Activated T-helper 1 cell treated with anti-CD3 and anti-CD28 coated beads, Interleukin-2, amount 50 U/mL, for 16 hours (primary cell): ENCODE measurements at places on chromosomes 5 and 9.

GRCh38 chr5:50440651-50441492 lies at the start of gene EMB:
Gene EMB, minus strand, starts transcription at chr5:50441288. Its CDS starts 137 bp downstream, at chr5:50441151.
- DNase-seq, result peak; percentile 58

DNA sequence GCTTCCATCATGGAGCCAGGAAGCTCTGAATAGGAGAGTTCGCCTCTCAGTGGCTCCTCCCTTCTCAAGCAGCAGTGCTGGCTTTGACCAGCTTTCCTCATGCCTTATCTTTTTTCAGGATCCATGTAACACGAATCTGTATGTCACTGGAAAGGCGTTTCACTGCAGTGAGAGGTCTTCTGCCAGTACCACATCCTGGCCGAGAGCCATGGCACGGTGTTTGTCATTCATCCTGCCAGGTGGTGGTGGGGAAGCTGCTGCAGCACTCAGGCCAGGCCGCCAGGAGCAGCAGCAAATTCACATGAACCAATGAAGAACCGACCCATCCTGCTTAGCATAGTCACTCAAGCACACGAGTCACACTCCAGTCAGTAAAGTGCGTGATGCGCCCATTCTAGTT lies 179.0 kb downstream of the FANCC start:
- DNase-seq, result no peak

DNA sequence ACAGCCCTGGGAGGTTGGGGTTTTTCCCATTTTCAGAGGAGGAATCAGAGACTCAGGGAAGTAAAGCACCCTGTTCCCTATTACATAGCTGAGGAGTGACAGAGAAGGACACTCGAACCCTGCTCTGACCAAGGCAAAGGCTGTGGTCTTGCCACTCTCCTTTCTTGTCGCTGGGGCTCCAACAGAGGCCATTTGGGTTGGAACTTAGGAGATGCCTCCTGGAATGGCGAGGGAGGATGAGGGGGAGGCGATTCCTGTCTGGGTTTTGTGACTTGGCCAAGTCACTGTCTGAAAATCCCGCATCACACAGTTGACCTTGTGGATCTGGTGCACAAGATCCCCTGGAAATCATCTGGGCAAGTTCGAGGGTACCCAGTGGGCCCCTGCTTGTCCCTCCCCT lies 64.0 kb upstream of the HAND1 start:
- DNase-seq, result no peak

GRCh38 chr9:109101810-109102209 lies 17.9 kb downstream of the TMEM245 start:
- DNase-seq, result no peak

GRCh38 chr5:50325237-50325832 lies 115.8 kb downstream of the EMB start:
- DNase-seq, result no peak

DNA sequence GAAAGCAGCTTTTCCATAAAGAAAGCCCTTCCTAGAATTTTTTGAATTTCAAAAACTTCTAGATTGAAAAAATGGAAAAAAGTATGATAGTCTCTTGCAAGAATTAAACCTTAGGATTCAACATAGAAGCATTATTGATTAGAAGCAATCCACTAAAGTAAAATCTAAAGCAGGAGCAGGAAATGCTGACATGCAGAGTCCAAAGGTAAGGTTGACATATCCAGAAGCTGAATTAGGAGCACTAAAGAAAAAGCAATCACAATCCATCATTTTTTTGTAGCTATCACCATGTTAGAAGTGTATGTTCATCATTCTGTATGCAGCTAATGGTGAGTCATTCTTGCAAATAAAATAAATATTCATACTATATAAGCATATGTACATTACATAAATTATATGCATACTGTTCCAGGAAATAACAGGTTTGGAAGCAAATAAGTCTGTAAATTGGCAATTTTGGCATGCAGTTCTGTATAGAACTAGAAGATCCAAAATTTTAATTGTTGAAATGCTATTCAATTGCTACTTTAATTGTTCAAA lies 39.4 kb upstream of the RNF180 start:
- DNase-seq, result no peak

DNA sequence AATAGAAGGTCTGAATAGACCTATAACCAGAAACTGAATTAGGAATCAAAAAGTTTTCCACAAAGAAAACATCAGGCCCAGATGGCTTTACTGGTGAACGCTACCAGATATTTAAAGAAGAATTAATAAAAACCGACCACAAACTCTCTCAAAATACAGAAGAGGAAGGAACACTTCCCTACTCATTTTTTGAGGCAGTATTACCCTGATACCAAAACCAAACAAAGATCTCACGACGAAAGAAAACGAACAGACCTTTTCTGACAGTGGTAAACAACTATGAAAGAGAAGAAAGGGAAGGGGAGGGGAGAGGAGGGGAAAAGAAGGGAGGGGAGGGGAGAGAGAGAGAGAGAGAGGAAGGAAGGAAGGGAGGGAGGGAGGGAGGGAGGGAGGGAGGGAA lies 13.5 kb downstream of the B4GALT1 start:
- DNase-seq, result no peak

GRCh38 chr9:120402741-120403542 lies 177.0 kb downstream of the CDK5RAP2 start:
- no peak for DNase-seq

- DNase-seq, result no peak
Measured at GRCh38 chr5:149674686-149675085, 55.4 kb upstream of the PPARGC1B start.

DNA sequence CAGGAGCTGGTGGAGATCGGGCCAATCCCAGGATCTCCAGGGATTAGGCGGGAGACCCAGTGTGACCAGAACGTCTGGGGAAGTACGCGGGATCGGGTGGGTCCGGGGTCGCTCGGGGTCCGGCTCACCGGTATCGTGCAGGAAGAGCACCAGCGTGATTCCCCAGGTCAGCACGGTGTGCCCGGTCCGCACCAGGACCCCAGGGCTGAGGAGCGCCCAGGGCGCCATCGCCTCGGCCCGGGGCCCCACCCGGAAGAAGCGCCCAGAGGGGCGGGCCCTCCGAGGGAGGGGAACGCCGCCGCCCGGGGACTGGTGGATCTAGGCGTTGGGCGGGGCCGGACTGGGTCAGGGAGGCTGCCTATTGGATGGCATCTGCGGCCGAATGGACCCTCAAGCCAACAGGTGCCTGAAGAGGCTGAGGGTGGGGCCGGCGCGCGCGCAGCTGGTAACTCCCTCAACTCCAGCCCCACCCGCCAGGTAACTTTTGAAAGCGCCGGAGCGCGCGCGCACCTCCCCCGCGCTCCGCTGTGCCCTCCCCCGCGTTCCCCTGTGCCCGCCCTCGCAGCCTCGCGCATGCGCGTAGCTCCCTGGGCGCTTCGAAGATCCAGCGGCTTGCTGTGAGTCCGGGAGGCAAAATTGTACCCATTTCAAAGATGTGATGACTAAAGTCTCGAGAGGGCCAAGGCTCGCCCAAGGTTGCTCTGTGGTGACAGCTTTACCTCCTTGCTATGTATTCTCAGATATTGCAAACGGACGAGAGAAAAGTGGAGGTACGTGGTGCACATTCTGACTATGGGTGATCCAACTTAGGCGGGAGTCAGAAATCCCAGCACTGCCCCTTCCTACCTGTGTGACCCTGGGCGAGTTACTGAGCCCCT lies at the start of gene ZDHHC12:
Gene ZDHHC12 (minus strand): TSS at position 262 of the 878 bp plus-strand sequence. CDS start 34 bp downstream, at position 228.
- peak; percentile 97 for DNase-seq

DNA sequence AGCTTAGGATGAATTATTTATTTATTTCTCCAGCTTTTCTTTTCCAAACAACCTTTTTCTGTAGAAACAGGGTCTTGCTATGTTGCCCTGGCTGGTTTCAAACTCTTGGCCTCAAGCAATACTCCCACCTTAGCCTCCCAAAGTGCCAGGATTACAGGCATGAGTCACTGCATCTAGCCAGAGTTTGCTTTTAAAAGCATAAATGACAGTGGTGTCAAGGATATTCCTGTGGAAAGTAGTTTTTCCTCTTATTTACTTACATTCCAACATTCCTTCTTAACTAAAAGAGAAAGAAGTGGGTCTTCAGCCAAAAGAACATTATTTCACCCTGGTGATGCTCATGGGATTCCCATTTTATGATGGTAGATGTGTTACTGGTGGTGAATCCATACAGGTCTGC lies 62.4 kb downstream of the GRIA1 start:
- no peak for DNase-seq
